ENCODE measurements at places on chromosomes 7 and 10.
A peak's percentile ranks its signal among the peaks of the same experiment; 100 is the strongest.

- H3K4me1 ChIP-seq = no peaks in the 10 kb centered on the region
- peak overlapping the region; percentile 73 for H3K27ac ChIP-seq
- no peaks in the 10 kb centered on the region for H3K36me3 ChIP-seq
- H3K27me3 ChIP-seq = peaks cover 20% of the 10 kb centered on the region
- H3K4me3 ChIP-seq = no peak overlapping the region
- DNase-seq = no peak
Observed at GRCh38 chr10:7085913-7086589, 324.8 kb downstream of the SFMBT2 start.

- H3K27ac ChIP-seq = no peak overlapping the region
- H3K27me3 ChIP-seq = no peaks in the 10 kb centered on the region
- no peak overlapping the region for H3K4me3 ChIP-seq
- H3K36me3 ChIP-seq = no peaks in the 10 kb centered on the region
- DNase-seq = no peak
Observed at GRCh38 chr10:124518366-124518765, 56.7 kb downstream of the LHPP start.

- no peaks in the 10 kb centered on the region for H3K27me3 ChIP-seq
- H3K4me1 ChIP-seq = peaks cover 34% of the 10 kb centered on the region
- H3K4me3 ChIP-seq = peak within 1 kb of the TSS; percentile 82
- H3K36me3 ChIP-seq = no peaks in the 10 kb centered on the region
- H3K27ac ChIP-seq = no peak within 1 kb of the TSS
Observed at GRCh38 chr10:133357285-133358161, at the start of gene FUOM. FUOM (minus strand) TSS chr10:133358019; CDS start chr10:133358007, 12 bp downstream.

DNA sequence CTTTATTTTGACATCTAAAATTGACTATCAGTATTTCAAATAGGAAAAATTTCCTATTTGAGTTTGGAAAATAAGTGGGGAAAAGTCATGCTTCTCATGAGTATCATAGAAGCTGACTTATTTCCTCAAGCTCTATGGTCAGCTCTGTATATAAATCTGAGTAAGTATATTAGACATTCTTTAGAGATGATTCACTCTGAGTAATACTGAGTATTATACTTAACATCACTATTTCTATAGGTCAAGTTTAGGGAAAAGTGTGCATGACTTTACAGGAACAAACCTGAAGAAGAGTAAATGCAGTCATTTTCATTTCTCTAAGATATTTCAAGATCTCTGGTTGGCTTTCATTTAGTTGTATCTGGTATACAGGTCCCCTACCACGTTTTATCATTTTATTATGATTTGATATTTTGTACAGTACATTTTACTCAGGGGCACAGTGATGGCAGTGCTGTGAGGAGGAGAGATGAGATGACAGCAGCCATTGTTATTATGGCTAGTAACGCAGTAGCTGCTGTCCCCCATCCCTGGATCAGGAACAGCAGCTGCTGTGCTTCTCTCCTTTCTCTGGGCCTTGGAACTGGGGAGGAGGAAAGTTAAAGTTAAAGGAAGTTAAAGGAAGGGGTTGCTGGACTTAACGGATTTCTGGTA, 15.2 kb downstream of the SND1 start:
- H3K27ac ChIP-seq = no peak overlapping the region
- H3K4me1 ChIP-seq = peaks cover 39% of the 10 kb centered on the region
- no peaks in the 10 kb centered on the region for H3K27me3 ChIP-seq
- no peak for DNase-seq
- H3K4me3 ChIP-seq = no peak overlapping the region

DNA sequence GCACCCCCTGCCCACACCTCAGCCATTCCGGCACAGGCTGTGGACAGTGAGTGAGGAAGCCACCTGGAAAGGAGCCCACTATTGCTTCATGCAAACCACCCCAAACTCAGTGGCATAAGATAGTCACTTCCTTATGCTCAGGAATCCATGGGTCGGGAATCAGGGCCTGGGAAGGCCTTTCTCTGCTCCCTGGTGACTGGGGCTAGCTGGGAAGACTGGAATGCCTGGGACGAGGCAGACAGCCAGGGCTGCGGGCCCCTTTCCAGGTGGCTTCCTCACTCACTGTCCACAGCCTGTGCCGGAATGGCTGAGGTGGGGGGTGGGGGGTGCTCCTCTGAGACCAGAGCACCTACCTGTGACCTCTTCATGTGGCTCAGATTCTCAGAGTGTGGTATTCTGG, 74.1 kb upstream of the GRB10 start:
- H3K36me3 ChIP-seq = no peaks in the 10 kb centered on the region
- H3K4me1 ChIP-seq = no peaks in the 10 kb centered on the region
- H3K27ac ChIP-seq = no peak overlapping the region
- H3K27me3 ChIP-seq = no peaks in the 10 kb centered on the region
- no peak overlapping the region for H3K4me3 ChIP-seq

- no peak overlapping the region for H3K4me3 ChIP-seq
- H3K4me1 ChIP-seq = no peaks in the 10 kb centered on the region
- H3K27ac ChIP-seq = no peak overlapping the region
Observed at GRCh38 chr7:94941844-94942632, 34.6 kb downstream of the PPP1R9A start.

- DNase-seq = no peak
- H3K27ac ChIP-seq = no peak overlapping the region
- H3K27me3 ChIP-seq = no peaks in the 10 kb centered on the region
Observed at GRCh38 chr7:35993113-35993512, 159.9 kb upstream of the EEPD1 start.

GRCh38 chr10:73625004-73625883, 16.0 kb downstream of the MYOZ1 start:
- H3K27ac ChIP-seq = peak overlapping the region; percentile 98
- no peaks in the 10 kb centered on the region for H3K27me3 ChIP-seq
- H3K4me1 ChIP-seq = peaks cover 28% of the 10 kb centered on the region
- H3K36me3 ChIP-seq = no peaks in the 10 kb centered on the region

GRCh38 chr7:45865594-45866410, 7.1 kb downstream of the CCDC201 start:
- no peak for DNase-seq
- no peak overlapping the region for H3K27ac ChIP-seq
- H3K27me3 ChIP-seq = peaks cover 48% of the 10 kb centered on the region
- no peaks in the 10 kb centered on the region for H3K4me1 ChIP-seq

DNA sequence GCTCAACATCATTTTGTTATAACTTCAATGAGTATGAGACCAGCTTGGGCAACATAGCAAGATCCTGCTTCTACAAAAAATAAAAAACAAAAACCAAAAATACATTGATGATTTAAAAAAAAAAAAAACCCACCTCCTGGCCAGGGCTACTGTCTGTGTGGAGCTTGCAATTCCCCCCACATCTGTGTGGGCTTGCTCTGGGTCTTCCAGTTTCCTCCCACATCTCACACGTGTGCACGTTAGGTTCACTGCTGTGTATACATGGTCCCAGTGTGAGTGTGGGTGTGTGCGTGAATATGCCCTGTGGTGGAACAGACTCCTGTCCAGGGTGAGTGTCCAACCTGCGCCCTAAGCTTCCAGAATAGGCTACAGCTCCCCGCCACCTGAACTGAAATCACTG, 41.6 kb downstream of the ATE1 start:
- no peak for DNase-seq
- no peak overlapping the region for H3K27ac ChIP-seq
- H3K27me3 ChIP-seq = no peaks in the 10 kb centered on the region
- H3K4me1 ChIP-seq = peaks cover 7% of the 10 kb centered on the region
- H3K36me3 ChIP-seq = peaks cover 4% of the 10 kb centered on the region

DNA sequence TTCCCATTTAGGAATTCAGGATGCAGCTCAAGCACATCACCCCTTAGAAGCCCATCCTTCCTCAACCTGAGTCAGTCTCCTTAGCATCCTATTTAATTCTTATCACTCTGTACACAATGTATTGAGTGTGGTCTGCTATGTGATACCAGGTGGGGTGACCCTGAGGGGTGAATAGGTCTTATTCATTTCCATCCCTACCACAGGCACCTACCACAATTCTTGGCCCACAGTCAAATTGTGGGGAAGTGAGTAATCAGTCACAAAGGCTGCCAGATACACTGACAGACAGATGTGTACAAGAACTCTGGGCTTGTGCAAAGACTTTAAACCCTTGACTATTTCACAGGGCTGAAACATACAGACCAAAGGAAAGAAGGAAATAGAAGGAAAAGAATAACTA, 560.5 kb downstream of the PARD3 start:
- H3K4me1 ChIP-seq = no peaks in the 10 kb centered on the region
- no peak for DNase-seq
- no peak overlapping the region for H3K4me3 ChIP-seq
- H3K36me3 ChIP-seq = no peaks in the 10 kb centered on the region
- no peak overlapping the region for H3K27ac ChIP-seq

DNA sequence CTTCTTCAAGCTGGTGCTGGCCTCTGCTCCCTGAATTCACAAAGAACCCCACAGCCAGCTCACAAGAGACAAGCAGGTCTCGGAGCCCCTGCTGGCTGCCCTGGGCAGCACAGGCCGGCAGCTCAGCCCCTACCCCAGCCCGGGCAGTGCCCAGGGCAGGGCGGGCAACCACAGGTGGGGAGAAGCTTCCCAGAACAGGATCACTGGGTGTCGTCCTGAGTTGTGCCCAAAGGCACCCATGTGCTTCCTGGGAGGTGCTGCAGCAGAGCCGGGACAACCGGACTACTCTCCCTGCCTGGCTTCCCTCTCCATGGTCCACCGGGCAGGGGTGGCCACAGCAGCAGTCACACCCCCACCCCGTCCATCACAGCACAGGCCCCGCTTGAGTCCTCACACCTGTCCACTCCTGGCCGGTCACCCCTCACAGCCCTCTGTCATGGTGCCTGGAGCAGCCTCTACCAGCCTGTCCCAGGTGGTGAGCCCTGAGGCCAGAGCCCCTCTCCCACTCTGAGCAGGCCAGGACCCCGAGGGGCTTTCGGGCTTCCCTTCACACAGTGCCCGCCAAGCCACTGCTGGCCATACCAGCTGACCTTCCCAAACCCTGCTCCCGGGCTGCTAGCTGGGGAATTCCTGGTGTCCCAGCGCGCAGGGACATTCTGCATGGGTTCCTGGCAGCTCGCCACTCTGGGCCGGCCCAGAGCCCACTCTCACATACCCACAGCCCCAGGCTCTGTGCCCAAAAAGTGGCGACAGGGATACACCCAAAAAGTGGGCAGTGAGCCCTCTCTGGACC, 3.1 kb downstream of the RASGEF1A start:
- peaks cover 10% of the 10 kb centered on the region for H3K4me1 ChIP-seq
- no peak for DNase-seq
- no peak overlapping the region for H3K27ac ChIP-seq
- H3K36me3 ChIP-seq = no peaks in the 10 kb centered on the region

- H3K27ac ChIP-seq = peak overlapping the region; percentile 95
- no peak for DNase-seq
- H3K4me3 ChIP-seq = peak overlapping the region; percentile 89
Observed at GRCh38 chr7:30323006-30323355, 38.6 kb downstream of the ZNRF2 start.

DNA sequence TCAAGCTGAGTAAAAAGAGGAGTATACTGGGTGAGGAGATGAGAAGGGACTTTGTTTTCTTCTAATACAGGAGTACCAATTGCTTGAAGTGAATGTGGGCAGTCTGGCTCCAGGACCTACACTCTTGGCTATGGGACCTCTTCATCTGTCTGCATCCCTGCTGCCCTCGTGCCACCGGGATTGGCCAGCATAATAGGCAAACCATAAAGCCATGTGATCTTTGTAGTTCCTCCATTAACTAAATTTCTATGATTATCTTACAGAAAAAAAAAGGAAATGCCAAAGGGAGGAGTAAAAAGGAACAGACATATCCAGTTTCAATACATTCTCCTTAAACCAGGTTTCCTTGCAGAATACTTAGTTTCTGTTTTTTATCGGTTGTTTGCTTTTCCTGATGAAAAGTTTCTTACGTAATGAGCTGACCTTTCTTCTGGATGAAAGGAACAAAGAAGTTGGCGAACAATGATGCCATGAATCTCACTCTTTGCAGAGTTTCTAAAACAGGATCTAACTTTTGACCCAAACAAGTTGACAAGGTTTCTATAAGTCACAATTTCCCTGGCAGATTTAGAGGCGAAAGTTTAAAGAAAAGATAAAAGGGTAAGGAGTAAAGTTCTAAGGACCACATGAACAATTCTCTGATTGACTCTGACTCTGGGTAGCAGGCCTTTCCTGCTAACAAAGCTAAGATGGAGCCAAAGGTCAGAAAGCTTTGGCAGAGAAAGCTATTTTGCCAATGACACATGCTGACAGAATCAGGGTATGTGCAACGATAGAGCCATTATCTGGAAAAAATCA, 54.1 kb downstream of the LAMB1 start:
- H3K36me3 ChIP-seq = no peaks in the 10 kb centered on the region
- no peak overlapping the region for H3K27ac ChIP-seq
- H3K4me3 ChIP-seq = no peak overlapping the region

DNA sequence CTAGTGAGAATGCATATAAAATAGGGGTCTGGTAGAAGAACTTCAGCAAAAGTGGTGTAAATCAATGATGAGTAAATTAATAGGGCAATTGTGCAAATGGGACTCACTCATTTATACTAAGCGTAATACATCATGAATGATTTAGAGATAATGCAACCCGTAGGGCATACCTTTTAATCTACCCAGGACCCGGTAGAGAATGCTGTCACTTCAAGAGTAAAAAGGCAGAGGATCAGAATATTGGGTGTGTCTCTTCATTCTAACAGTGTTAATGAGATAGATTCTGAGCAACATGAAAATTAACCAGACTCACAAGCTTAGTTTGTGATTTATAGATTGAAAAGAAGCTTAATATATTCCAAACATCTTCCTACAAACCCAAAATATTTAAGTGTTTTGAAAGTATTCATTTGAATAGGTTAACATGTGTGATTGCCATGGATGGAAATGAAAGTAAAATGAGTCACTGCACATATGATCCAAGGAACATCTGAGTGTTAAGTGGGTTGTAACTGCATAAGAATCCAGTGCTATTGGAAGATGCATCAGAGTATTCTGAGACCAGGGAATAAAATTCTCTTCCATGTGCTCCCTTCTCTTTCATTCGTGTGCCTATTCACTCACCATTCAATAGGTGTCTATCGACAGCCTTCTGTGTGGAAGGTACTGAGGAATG, 690.6 kb downstream of the AUTS2 start:
- no peak for DNase-seq
- no peaks in the 10 kb centered on the region for H3K27me3 ChIP-seq
- H3K4me1 ChIP-seq = no peaks in the 10 kb centered on the region
- H3K4me3 ChIP-seq = no peak overlapping the region
- H3K27ac ChIP-seq = no peak overlapping the region

All from naive B cell (primary cell).